ENCODE measurements at places on chromosomes 3 and 15.

- DNase-seq = no peak
These were observed 123.6 kb upstream of the SMAD3 start for GRCh38 chr15:66941791-66942190.

DNA sequence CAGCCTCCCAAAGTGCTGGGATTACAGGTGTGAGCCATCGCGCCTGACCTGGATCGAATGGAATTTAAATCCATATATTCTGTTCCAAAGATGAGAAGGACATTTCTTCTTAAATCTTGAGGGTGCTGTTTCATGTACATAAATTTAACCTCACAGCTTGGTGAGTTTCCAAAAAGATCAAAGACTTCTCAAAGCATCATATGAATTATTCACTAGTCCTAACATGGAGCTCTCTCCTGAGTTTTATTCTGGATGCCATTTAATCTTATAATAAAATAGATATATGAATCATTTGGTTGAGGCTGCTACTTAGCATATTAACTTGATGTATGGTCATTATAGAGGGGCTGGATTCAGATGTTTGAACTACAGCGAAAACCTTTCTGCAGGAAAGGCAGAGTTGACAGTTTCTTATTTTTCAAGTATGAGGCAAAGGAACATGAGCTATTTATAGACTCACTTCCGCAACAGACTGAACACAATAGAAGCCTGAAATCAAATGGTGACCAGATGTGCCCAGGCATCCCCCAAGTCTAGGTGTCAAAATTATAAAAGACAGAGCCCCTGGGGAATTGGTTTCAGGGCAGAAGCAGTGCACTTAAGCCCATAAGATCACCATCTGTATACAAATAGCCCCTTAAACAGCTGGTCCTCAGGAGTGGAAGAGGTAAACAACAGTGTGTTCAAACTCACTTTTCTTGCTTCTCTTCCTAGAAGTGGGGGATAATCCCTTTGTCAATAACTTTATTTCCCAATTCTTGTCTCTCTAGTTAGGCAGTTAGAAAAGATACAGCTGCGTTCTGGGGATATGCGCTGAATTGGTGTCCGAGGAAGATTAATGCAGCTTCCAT, 29.7 kb downstream of the STARD9 start:
- DNase-seq = no peak

DNA sequence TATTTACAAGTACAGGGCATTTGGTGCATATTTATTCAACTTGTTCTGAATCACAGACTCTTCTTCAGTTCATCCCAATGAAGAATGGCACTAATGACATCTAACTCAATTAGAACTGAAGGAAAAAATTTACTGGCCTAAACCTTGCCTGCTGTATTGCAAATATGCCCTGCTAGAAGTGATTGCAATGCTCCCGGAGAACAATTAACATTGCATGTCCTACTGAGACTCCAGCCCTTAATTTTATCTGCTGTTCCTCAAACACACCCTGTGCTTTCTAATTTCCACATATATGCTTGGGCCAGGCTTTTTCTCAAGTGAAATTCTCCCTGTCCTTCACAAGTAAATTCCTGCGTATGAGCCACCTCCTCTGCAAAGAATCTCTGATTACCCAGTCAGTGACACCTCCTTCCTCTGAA, 8.3 kb downstream of the ACKR4 start:
- no peak for DNase-seq

DNA sequence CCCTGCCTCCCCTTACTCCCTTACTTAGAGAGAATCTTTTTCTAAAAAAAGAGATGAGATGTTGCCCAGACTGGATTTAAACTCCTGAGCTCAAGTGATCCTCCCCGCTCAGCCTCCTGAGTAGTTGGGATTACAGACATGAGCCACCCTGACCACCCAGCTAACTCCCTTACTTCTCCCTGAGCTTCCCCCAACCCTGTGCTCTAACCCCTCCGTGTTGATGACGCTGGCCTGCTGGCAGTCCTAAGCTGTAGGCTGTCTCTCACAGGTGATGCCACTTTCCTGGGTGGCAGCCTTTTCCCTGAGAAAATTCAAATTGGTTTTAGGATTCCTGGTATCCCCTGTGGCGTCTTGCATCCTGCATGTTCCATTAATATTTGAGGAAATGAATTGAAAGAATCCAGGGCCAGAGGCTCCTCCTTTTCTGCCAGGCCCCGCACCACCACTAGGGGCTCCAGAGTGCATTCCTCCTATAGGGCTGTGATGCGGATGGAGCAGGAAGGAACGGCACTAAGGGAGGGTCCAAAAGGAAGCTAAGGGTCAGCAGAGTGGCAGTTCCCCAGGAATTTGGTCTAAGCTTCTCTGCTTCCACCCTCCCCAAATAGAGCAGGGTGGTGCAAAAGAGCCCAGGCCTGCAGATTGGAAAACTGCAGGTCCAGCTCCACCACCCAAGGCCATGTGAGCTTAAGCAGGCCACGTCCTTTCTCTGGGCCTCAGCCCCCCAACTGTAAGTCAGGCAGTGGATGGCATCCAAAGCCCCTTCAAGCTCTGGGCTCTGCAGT, 101.1 kb downstream of the DAPK2 start:
- peak; percentile 66 for DNase-seq

DNA sequence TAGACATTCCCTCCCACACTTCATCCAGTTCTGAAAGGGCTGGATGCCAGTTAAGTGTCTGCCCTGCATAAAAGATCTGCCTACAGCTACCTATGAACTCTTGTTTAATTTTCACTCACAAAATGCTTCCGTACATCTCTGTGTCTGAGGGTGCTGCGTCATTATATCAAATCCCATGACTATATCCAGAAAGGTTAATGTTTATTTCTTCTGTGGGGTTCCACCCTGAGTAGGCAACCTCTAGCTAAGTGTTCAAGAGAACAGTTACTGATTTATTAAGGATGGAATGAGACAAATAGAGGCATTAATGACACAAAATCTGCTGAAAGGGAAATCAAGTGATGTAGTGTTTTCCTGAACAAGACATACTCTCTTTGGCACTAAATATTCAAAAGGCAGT, 220.2 kb downstream of the MTHFS start:
- DNase-seq = no peak

GRCh38 chr3:134239538-134239937, 11.1 kb downstream of the RYK start:
- DNase-seq = no peak

DNA sequence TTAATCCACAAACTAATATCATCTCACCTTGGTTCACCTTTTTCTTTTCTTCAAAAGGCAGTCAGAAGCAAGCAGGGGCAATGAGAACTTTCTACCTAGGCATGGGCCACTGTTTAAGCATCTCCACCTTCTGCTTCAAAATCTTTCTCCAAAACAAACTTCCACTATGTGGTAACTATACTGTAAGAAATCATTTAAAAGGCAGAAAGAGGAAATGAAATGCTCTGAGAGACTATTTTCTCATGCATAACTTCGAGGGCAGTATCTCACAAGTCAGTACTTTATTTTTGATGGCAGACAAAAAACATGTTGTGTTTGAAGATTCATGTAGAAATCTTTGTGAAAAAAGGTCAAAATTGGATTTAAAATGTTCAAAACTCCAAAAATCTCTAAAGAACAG, 419.7 kb downstream of the ZBTB20 start:
- DNase-seq = no peak

- DNase-seq = no peak
These were observed 2.4 kb downstream of the TNNC1 start for GRCh38 chr3:52451237-52452083.

- no peak for DNase-seq
These were observed 15.7 kb upstream of the ARPIN start for GRCh38 chr15:89928421-89928820.

GRCh38 chr15:76711351-76711827, 193.8 kb downstream of the SCAPER start:
- no peak for DNase-seq

DNA sequence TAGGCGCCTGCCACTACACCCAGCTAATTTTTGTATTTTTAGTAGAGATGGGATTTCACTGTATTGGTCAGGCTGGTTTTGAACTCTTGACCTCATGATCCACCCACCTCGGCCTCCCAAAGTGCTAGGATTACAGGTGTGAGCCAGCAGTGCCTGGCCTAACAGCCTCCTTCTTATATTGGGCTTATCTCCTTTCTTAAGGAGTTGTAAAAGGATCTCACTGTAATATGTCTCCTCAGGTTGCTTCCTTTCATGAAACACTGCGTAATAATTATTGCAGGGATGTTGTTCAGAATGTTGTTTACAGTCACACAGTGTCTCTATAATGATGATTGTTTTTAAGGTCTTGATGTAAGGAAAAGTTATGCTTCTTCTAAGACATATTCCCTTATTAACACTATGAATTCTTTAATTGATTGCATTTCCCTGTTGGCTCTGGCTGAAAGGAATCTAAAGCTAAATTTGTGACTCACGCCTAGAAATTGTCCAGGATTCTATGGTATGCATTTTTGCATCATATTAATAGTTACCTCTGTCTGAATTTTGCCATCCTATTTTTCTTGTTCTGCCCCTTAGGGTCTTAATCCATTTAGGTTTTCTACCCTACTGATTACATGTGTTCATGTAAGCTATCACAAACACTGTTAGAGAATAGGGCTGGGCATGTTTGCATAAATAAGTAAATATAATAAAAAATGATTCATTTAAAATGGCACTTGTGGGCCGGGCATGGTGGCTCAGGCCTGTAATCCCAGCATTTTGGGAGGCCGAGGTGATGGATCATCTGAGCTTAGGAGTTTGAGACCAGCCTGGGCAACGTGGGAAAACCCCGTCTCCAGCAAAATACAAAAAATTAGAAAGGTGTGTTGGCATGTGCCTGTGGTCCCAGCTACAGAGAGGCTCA, 24.5 kb upstream of the RNF111 start:
- DNase-seq = no peak

DNA sequence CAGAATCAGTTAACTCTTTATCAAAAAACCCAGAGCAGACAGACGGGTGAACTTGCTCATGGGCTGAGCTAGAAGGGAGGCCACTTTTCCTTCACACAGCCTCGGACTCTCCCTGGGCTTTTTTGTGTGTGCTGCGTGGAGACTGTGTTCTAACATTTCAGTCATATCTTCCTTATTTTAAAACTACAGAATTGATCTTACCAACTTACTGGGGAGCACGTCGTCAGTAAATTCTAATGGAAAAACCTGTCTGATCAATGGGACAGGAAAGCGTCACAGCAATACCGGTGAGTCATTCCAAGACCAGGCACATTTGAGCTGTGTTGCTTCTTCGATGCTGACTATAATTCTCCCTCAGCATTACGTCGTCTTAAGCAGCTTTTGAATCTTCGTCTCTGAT, 145.1 kb downstream of the LPP start:
- DNase-seq = peak; percentile 13

DNA sequence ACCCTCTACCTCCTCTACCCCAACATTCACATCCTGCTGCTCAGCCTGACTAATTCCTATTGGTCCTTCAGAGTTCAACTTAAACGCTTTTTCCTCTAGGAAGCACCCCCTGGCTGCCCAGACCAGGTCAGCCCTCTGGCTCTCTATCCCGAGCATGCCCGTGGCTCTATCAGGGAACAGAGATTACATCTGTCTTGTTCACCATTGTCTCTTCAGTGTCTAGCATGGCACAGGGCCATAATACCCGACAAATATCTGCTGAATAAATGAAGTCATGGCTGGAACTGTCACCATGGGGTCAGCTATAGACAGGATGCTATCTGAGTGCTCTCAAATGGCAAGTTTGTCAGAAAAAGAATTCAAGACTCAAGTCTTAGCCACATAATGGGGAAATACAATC, 296.9 kb upstream of the CHRNA7 start:
- DNase-seq = no peak

- DNase-seq = peak; percentile 41
These were observed 145.8 kb downstream of the CBLB start for GRCh38 chr3:105722943-105723556.

DNA sequence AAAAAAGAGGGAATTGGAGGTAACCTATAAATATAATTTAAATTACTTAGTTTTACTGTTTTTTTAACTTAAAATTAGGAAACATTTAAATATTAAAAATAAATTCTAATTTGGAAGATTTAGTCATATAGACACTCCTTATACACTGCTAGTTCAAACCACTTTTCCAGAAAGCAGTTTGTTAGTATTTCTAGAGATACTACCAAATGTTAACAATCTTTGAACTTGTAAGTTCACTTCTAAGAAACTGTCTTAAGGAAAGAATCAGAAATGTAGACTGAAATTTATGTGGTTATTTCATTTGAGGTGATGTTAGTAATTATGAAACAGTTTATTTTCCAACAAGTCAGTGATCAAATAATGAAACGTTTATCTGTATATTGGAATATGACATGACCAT, 22.7 kb downstream of the CTDSPL2 start:
- DNase-seq = no peak

- DNase-seq = no peak
These were observed 40.7 kb downstream of the SYN2 start for GRCh38 chr3:12044860-12045259.

DNA sequence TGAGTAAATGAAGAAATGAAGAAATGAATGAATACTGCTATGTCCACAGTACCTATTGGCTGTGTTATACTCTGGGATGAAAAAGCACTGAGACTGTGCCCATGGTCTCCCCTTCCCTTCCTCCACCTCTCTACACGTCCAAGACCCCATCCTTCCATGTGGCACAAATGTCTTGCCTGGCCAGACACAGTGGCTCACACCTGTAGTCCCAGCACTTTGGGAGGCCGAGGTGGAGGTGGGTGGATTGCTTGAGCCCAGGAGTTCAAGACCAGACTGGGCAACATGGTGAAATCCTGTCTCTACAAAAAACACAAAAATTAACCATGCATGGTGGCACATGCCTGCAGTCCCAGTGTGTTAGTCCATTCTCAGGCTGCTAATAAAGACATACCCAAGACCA, 200.1 kb downstream of the FAM43A start:
- DNase-seq = no peak

- DNase-seq = no peak
These were observed 14.8 kb upstream of the SEMA5B start for GRCh38 chr3:123042413-123042812.

DNA sequence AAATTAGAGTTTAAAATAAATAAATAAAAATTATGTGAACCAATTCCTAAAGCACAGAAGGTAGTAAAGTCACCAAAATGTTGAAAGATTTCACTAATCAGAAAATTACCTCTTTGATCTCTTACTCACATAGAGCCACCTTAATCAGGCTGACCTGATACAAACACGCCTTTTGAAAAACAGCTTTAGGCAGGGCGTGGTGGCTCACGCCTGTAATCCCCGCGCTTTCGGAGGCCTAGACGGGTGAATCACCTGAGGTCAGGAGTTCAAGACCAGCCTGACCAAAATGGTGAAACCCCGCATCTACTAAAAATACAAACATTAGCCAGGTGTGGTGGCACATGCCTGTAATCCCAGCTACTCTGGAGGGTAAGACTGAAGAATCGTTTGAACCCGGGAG, 1197.3 kb downstream of the ROBO1 start:
- DNase-seq = no peak

DNA sequence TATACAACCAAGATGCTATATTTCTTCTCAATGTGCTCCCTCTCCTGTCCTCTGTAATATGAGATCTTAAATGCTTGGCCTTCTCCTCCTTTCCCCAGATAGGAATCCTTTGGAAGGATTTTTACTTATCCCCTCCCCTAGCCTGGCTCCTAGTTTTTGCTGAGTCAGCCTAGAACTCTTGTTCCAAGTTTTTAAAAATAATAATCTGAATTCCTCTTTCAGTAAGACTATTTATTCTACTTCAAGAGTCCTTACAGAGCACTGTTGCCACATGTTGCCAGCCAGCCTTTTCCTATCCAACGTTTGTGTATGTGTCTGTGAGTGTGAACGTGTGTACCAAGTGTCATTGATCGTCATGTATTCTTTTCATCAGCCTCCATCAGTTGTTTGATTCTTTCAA, 11.0 kb upstream of the KCNMB2 start:
- no peak for DNase-seq

GRCh38 chr15:49306551-49306950, 116.5 kb upstream of the FGF7 start:
- no peak for DNase-seq
